ENCODE measurements at places on chromosomes 1 and 21.

GRCh38 chr1:223842784-223843183, 3.0 kb downstream of the TP53BP2 start:
- no peak for DNase-seq

DNA sequence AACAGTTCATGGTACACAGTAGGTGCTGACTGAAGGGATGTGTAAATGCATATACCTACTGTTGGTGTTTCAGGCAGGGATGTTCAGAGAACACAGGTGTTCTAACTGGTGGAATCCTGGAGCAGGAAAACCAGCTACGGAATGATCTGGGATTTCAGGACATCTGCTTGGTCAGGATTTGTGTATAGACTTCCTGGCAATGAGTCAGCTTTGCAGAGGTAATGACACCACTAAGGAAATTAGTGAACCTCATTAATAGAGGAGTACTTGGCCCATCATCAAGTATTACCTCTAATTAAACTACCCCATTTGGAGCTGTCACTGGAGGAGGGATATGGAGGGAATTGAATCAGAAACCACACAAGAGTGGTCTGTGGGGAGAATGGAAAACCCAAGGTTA, 7.3 kb downstream of the MRPL37 start:
- no peak for DNase-seq

DNA sequence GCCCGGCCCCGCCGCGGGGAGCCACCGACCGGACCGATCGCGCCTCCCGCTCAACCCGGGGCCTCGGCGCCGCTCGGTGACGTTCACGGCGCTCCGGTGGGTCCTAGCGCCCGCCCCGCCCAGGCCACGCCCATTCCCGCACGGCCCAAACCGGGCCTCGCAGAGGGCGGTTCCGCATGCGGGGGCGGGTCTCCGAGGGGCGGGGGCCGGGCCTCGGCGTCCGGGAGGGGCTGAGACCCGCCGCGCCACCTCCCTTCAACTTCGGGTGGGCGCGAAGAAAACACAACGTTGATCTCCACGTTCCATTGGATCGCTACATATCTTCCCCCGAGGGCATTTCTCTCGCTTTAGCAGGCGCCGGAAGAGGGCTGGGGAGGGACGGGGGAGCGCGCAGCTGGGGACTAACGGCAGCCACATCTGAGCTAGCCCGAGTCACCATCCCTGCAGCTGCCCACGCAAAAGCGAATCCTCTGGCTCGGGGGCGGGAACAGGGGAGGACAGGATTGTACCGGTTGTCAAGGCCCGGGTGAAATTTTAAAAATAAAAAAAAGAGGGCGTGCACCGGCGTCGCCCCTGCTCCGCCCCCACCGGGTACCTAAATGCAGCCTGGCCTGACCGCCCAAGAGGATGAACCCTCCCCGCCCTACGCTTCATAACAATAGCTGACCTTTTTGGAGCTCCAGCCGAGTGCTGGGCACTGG, at the start of gene MAD2L2:
Gene MAD2L2 (minus strand): TSS at position 78 of the 701 bp plus-strand sequence. CDS start 547 bp downstream, outside the sequence.
- peak; percentile 53 for DNase-seq

- no peak for DNase-seq
Observed at GRCh38 chr1:10494418-10494753, 19.6 kb downstream of the PEX14 start.

- no peak for DNase-seq
Observed at GRCh38 chr1:183998045-183998444, 39.5 kb downstream of the COLGALT2 start.

- peak; percentile 56 for DNase-seq
Observed at GRCh38 chr1:201539561-201540431, 869 bp downstream of the NAV1 start.

DNA sequence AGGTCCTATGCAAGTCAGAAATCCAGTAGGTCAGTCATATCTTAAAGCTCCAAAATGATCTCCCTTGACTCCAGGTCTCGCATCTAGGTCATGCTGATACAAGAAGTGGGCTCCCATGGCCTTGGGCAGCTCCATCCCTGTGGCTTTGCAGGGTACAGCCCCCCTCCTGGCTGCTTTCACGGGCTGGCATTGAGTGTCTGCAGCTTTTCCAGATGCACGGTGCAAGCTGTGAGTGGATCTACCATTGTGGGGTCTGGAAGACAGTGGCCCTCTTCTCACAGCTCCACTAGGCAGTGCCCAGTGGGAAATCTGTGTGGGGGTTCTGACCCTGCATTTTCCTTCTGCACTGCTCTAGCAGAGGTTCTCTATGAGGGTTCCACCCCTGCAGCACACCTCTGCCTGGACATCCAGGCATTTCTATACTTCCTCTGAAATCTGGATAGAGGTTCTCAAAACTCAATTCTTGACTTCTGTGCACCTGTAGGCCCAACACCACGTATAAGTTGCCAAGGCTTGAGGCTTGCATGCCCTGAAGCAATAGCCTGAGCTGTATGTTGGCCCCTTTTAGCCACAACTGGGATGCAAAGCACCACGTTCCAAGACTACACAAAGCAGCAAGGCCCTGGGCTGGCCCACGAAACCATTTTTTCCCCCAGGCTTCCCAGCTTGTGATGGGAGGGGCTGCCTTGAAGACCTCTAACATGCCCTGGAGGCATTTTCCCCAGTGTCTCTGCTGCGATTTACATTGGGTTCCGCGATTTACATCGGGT, 472.7 kb downstream of the NPHP4 start:
- DNase-seq = no peak
